ENCODE measurements at places on chromosomes 7 and 10.

GRCh38 chr7:69934144-69934903 lies 336.0 kb downstream of the AUTS2 start:
- no peak for DNase-seq

DNA sequence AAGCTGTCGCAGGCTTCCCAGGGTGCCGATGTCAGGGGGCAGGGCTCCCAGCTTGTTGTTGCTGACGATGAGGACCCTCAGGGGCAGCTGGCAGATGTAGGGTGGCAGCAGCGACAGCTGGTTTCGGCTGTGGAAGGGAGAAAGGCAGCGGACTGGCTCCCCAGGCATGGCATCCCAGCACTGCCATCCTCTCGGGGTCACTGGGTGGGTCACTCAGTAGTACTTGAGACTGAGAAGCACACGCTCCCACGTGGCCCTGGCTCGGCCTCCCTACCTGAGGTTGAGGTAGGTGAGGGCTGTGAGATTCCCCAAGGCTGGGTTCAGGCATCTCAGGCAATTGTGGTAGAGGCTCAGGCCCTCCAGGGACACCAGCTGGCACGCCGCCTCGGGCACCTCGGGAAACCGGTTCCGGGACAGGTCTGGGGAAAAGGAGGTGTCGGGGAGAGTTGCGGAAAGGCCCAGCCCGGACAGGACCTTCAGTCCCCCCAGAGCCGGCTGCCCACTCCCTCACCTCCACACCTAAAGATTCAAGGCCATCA lies 3.8 kb downstream of the LRCH4 start:
- no peak for DNase-seq

- DNase-seq: no peak
Measured at GRCh38 chr10:59387951-59388670, 25.8 kb upstream of the FAM13C start.

DNA sequence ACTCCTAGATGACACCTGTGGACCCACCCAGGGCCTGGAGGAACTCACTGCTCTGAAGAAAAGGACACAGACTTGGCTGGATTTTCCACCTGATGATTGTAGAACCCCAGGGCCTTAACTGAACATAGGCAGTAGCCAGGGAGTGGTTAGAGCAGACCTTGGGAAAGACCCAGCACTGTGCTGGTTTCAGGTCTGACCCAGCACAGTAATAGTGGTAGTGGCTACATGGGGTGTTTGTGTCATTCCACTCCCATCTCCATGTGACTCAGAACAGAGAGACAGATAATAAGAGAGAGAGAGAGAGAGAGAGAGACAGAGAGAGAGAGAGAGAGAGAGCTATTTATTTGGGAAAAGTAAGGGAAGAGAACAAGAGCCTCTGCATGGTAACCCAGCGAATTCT lies 239.1 kb upstream of the MEOX2 start:
- DNase-seq: no peak

DNA sequence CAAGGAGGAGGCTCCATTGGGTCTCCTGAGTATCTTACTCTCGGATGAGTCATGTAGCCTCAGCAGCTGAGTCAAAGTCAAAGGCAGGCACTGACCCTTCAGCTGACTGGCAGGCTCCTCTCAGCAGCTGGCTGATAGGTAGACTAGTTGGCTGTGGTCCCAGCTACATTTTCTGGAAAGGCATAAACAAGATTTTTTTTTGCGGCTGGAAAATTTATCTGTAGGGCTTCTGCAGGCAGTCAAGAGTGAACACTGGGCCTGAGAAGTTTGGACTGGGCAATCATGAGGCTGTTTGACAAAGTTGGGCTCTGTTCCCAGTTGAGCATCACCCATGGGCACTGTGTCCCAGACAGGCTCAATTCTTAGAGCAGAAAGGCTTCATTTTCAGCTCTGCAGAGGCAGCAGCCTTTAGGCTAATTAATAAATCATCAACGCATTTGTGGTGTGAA lies 796.2 kb downstream of the CCSER2 start:
- DNase-seq: no peak

GRCh38 chr10:88982366-88982765 lies 8.2 kb upstream of the FAS start:
- no peak for DNase-seq

- DNase-seq: no peak
Measured at GRCh38 chr10:84392181-84392580, 63.8 kb downstream of the CCSER2 start.

GRCh38 chr10:133364645-133365431 lies 7.0 kb upstream of the FUOM start:
- no peak for DNase-seq

- no peak for DNase-seq
Measured at GRCh38 chr7:111990643-111991042, 215.6 kb downstream of the DOCK4 start.

DNA sequence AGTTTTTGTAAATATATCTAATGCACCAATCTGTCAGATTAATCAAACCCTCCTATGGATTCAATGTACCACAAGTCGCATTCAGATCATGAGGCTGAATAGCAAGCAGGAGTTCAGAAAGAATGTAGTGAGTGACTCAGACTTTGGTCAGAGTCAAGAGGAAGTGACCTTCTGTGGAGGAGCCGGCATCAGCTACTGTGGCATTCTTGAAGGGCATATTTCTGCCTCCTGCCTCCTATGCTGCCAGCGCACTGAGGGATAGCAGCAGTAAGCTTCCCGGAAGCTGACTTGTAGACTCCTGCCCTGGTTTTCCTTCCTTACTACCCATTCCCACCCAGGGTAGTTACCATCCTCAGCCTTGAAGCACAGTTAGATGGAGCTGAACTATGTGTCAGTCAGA lies 867.5 kb downstream of the NRG3 start:
- DNase-seq: no peak

GRCh38 chr7:124722292-124722691 lies 43.3 kb downstream of the GPR37 start:
- DNase-seq: no peak

DNA sequence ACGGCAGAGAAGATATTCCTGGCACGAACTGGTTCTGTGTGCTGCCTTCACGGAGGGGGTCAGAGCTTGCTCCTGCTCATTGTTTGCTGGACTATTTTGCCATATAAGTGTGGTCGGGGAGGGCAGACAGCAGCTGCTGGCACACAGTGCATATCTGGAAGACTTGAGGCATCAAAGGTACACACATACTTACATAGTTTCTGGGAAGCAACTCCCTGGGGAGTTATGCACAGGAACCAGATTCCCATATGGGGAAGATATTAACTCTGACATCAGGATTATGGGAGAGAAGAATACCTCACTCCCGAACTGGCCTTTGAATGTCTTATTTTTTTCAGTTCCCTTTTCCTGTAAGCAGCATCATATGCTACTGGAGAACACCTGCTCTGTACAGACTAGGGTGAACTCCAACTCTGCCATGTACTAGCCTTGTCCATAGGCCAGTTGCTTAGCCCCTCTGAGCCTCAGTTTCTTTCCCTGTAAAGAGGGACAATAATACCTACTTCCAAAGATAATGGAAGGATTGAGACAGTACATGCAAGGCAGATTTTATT lies 41.5 kb downstream of the LGI1 start:
- DNase-seq: no peak

- no peak for DNase-seq
Measured at GRCh38 chr7:124162667-124163066, 129.8 kb upstream of the TMEM229A start.
